SK-N-SH treated with all-trans-retinoic acid at 6 μM for 48 hours (cell line): ENCODE measurements at places on chromosomes 12 and 14.

- ATAC-seq: peak; percentile 55
Measured at GRCh38 chr12:19390051-19390598, 49.2 kb upstream of the AEBP2 start.

DNA sequence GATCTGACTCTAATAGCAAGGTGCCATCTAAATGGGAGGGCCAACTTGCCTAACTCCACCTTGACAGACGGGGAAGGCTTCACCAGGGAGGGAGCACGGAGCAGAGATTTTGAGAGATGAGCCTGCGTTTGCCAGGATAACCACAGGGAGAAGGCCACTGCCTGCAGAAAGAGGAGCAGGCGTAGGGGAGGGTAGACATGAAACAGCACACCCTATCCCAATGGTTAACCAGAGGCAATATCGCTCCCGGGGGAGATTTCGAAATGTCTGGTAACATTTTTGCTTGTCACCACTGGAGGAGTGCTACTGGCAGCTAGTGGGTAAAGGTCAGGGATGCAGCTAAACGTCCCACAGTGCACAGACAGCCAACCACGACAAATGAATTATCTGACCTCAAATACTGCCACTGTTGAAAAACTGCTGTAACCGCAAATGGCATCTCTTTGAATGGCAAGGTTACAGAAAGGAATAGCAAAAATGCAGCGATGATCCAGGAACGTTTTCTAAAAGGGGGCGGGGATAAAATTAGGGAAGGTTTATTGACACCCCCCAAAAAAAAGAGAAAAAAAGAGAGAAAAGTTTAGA lies 126.0 kb upstream of the ATF7IP start:
- peak; percentile 64; the same call in 2 of the 3 replicates for ATAC-seq

GRCh38 chr14:26846388-26846787 lies 248.6 kb upstream of the NOVA1 start:
- no peak for ATAC-seq

DNA sequence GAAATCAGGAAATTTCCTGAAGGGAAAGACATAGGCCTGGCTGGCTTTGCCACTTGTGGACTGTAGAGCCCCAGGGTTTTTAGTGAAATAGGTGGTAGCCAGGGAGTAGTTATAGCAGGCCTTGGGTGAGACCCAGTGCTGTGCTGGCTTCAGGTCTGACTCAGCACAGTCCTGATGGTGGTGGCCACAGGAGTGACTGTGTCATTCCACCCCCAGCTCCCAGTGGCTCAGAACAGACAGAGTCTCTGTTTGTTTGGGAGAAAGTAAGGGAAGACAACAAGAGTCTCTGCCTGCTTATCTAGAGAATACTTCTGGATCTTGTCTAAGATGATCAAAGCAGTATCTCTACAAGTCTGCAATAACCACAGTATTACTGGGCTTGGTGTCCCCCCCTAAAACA lies 27.5 kb upstream of the OR6J1 start:
- ATAC-seq: no peak

DNA sequence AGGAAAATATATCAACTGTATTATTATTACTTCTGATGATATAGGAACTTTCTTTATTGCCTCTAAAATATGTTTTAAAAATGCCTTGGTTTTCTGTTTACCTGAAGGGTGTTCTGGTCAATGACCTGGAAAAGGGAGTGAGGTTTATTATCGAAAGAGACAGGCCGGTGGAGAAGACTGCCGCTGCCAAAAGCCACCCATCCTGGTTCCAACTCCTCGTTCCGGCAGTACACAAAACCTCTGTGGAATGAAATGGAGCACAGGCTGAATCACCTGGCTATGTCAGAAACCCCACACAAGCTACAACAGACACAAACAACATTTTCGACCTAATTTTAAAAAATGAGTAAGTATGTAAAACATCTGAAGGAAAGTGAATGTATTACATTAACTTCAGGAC lies 73.6 kb downstream of the HECTD4 start:
- ATAC-seq: no peak

GRCh38 chr12:6288235-6288634 lies 22.2 kb upstream of the PLEKHG6 start:
- ATAC-seq: peak; percentile 31; the same call in 2 of the 3 replicates

DNA sequence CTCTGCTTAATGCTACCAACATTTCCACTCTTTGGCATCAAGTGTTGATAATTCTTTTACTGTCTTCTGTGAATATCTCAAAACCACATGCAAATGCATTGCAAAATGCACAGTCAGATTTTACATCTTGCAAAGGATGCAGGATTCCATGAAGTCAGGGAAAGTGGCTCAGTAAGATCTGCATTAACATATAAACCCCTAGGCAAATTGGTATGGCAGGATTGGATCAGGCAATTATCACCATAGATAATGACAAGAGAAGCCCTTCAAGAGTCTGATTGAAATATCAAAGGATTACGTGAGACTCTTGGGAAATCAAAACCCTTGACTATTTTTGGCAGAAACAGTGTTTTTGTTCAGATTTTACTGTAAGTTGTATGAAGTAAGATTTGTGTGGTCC lies 71.0 kb downstream of the TMTC2 start:
- ATAC-seq: no peak

- ATAC-seq: peak; percentile 83
Measured at GRCh38 chr12:6430124-6430989, 14.4 kb upstream of the CD27 start.

DNA sequence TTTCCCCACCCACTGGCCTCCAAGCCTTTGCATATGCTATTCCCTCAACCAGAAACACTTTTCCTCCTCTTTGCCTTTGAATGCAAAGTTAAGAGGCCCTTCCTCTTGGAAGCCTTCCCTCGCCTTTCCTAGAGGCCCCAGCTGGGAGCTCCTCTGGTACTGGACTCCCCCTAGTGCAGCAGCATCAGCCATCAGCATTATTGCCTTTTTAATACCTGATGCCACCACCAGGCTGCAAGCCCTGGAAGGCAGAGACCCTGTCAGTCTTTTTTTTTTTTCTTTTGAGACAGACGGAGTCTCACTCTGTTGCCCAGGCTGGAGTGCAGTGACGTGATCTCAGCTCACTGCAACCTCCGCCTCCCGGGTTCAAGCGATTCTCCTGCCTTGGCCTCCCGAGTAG lies 19.1 kb upstream of the PLA2G1B start:
- peak; percentile 40; the same call in 2 of the 3 replicates for ATAC-seq

DNA sequence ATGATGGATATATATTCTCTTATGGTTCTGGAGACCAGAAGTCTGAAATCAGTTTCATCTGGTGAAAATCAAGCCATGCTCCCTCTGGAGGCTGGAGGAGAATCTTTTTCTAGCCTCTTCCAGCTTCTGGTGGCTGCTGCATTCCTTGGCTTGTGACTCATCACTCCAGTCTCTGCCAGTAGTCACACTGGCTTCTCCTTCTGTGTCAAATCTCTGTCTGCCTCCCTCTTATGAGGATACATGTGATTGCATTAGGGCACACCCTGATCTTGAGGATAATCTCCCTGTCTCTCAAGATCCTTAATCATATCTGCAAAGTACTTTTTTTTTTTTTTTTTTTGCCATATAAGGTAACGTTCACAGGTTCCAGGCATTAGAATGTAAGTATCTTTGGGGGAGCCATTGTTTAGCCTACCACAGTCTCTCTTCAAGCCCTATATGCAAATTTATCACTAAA lies 17.7 kb downstream of the DNAL1 start:
- peak; percentile 99 for ATAC-seq

GRCh38 chr12:19205120-19205519 lies 75.6 kb downstream of the PLEKHA5 start:
- ATAC-seq: no peak

- peak; percentile 79 for ATAC-seq
Measured at GRCh38 chr12:65891987-65892481, 67.8 kb downstream of the HMGA2 start.

GRCh38 chr12:11676052-11676451 lies 26.6 kb downstream of the ETV6 start:
- no peak for ATAC-seq

GRCh38 chr12:42508913-42509460 lies 80.6 kb downstream of the PRICKLE1 start:
- no peak for ATAC-seq

DNA sequence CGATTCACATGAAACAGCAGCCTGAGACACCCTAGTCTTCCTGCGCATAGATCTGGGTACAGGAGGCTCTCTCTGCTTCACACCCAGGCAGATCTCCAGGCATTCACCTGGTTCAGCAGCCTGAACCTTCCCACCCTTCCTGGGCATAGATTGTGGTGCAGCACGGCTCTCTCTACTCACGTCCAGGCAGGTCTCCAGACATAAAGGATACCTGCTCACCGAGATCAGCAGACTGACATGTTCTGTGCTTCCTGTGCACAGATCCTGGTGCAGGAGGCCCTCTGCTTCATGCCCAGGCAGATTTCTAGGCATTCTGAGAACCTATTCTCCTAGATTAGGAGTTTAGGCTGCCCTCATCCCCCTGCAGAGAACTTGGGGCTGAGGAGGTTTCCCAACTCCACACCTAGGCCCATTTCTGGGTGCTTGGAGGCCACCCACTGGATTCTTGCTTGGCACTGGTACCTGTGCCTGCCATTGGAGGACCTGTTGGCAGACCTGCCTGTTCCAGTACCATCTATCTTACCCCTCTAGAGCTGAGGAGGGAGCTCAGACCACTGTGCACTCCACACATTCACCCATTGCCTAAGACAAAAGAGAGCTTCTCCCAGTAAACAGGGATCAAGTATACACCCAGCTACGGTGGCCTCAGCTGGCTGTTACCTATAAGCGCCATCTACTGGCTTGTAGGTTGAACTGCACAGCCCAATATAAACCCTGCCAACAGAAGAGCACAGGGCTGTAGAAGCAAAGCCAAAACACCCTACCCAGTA lies 28.0 kb upstream of the GARIN6 start:
- peak; percentile 88 for ATAC-seq

- ATAC-seq: no peak
Measured at GRCh38 chr12:10067942-10068341, 30.8 kb downstream of the CLEC1A start.

- peak; percentile 92 for ATAC-seq
Measured at GRCh38 chr12:48957141-48958048, at the start of gene ARF3. Gene ARF3 (minus strand): TSS chr12:48957487. CDS start chr12:48941095, 16,392 bp downstream.

GRCh38 chr12:109255377-109255776 lies 53.7 kb downstream of the FOXN4 start:
- ATAC-seq: peak; percentile 33; the same call in 1 of the 3 replicates

- no peak for ATAC-seq
Measured at GRCh38 chr14:97361958-97362357, 564.8 kb downstream of the VRK1 start.

- ATAC-seq: peak; percentile 36
Measured at GRCh38 chr12:123912415-123913380, 59.9 kb downstream of the CCDC92 start.

DNA sequence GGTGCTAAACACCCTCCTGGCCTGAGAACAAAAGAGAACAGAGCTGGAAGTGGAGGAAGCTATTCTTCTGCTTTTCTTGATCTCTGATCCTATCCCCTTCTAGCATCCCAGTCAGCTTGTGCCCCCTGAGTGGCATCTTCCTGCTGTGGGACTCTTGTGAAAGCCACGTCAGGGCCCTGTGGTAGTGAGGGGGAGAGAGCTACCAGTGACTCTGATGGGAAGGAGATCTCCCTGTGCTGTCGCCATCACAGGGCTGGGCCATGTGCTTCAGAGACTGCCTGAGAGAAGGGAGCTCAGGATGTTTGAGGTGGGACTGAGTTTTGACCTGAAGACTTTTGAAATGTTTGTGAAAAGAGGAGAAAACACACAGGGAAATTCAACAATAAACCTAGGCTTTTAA lies 107.6 kb upstream of the FUT8 start:
- ATAC-seq: no peak

- ATAC-seq: peak; percentile 33; the same call in 2 of the 3 replicates
Measured at GRCh38 chr12:1830981-1831963, 10.9 kb downstream of the LRTM2 start.

DNA sequence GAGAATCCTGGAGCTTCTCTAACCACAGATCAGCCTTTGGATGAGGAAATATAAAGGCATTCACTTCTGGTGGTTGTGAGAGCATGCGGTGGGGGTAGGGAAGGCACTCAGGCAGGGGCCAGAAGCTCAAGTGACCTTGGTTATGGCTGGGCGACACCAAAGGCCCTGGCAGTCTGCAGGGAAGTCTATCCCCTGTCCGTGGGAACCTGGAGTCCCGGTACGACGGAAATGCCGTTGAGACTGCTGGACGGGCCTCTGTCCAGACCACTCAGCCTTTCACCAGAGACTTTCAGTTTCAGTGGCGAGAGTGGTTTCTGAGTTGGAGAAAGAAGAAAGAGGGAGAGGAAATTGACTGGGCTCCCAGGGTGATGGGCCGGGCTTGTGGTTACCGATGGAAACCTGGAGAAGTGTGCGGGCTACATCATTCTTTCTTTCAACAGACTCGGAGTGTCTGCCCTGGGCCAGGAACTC lies 20.9 kb downstream of the ISCA2 start:
- no peak for ATAC-seq

GRCh38 chr14:100246809-100247428 lies 8.0 kb downstream of the YY1 start:
- ATAC-seq: peak; percentile 95

DNA sequence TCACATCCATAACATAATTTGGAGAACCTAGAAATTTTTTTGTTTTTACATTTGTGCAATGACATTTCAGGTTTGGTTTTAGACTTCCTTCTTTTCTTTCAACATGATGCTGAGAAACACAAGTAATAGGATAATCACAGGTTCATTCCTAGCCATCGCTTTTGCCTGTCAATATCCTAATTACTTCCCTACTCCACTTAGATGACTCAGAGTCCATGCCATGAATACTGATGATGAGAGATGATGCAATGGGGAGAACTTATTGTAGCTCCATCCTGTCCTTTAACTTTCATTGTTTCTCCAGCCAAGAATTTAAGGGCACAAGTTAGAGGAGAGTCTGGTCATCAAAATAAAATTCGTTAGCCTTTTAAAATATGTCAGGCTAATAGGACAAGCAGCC lies 101.3 kb downstream of the PTPRO start:
- ATAC-seq: no peak; the same call in 2 of the 3 replicates

DNA sequence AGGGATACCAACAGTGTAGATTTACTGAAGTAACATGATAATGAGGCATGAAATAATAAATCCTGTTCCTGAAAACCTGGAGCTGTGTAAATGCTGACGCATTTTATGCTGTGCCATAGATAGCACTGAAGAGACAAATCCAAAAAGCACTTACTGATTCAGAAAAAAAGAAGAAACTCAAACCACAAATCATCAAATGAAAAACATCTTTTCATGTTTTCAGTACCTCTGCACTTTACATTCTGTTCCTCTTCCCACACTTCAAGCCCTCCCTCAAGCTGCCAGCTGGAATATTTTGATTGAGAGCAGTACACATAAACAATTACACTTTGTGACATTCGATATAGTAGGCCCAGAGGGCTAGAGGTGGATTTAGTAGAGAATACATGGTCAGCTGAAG lies 362.3 kb downstream of the NAV3 start:
- ATAC-seq: peak; percentile 83

DNA sequence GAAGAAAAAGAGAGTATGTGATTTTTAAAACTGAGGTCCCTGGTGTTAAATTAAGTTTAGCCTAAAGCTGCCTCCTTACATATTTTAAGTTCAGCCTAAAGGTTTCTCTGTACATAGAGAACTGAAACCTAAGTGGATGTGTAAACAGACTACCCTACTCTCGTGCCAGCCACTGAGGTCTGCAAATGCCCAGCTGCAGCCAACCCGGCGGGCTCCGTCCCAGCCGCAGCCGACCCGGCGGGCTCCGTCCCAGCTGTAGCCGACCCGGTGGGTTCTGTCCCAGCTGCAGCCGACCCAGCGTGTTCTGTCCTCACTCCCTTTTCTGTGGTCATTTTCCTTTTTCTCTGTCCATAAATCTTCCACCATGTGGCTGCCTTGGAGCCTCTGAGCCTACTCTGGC lies 97.2 kb upstream of the SFSWAP start:
- no peak for ATAC-seq

GRCh38 chr12:27355979-27356378 lies 23.3 kb downstream of the BMAL2 start:
- no peak for ATAC-seq
